Hematopoietic multipotent progenitor cell treated with erythropoietin and hydrocortisone succinate and interleukin-3 and kit ligand, for 17 days (in vitro differentiated cells): ENCODE measurements at places on chromosomes 16 and 17.
A peak's percentile ranks its signal among the peaks of the same experiment; 100 is the strongest.

DNA sequence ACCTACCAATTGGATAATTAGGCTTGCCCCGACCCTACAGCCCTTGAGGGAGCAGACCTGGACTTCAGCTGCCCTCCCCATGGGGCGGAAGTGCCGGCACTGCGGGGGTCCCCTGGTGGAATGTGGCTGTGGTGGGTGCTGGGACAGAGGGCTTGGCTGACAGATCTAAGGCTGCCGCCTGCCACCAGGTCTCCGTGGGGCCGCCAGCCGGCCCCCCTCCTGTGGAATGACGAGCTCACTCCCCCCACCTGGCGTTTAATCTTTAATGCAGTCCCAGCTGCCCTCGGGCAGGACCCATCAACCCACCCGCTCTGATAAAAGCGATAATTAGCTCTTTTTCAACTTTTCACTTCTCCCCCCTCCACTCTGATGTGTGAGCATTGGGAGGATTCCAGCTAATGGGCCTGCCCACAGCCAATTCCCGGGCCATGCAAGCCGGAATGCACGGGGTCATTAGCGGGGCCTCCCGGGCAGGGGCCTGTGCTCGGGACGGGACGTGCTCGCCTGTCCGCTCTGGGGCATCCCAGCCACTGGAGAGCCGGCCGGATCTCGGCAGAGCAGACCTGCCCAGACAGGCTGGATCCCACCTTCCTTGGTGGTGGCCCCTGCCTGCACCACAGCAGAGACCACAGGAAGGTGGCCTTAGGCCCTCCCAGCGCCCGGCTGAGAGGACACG lies 28.3 kb upstream of the GOSR2 start:
- no peak for DNase-seq

- no peak for DNase-seq
Observed at GRCh38 chr17:77734371-77735080, 224.0 kb upstream of the TNRC6C start.

- DNase-seq: no peak
Observed at GRCh38 chr16:35207059-35207999, 1747.9 kb downstream of the TP53TG3F start.

- DNase-seq: peak; percentile 22
Observed at GRCh38 chr17:35117984-35118383, 1.7 kb downstream of the RAD51D start.

DNA sequence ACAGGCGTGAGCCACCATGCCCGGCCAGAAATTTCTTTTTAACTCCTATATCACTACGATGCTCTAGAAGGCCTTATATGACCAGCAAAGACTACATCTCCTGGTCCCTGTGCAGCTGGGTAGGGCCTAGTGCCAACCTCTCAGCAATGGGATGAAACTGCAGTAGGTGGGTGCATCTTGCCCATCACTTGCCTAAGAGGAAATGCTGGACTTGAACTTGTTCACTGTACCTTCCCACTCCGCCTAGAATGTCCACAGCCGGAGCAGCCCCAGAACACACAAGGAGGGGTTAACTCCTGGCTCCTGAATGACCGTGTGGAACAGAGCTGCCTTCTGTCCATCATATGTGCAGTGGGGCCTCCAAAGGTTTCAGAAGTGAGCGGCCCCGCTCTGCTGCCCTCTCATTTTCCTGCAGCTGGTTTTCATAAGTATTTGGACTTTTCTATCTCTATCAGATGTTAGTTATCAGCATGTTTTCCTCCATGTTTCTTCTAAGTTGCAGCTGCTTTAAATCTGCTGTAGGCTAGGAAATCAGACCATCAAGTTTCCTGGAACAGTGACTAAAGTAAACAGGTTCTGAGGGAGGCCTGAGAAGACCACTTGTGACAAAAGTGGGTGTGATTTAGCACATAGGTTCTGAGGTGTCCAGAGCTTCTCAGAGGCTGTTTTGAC lies 52.5 kb downstream of the WSB1 start:
- no peak for DNase-seq

- no peak for DNase-seq
Observed at GRCh38 chr16:86708431-86708830, 130.1 kb downstream of the FOXL1 start.

DNA sequence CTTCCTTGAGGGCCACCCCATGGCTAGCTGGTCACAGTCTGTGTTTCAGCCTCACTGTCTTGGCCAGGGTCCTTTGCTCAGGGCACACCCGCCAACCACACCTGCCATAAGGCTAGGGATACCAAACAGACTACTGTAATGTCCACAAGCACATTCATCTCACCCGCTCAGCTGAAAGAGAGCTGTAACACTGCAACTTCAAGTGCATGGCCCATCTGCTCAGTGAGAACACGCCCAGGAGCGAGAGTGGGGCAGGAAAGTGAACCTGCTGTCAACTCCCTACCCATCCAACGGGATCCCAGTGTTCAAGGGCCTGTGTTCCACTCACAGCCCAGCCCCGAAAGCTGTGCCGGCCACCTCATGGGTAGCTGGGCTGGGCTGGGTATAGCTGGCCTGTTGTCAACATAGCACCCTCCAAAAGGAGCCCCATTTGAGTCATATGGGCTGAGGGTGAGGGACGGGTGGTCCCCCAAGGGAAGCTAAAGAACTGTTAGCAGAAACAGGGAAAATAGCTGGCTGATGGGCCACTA lies 55.7 kb downstream of the SCNN1B start:
- no peak for DNase-seq

DNA sequence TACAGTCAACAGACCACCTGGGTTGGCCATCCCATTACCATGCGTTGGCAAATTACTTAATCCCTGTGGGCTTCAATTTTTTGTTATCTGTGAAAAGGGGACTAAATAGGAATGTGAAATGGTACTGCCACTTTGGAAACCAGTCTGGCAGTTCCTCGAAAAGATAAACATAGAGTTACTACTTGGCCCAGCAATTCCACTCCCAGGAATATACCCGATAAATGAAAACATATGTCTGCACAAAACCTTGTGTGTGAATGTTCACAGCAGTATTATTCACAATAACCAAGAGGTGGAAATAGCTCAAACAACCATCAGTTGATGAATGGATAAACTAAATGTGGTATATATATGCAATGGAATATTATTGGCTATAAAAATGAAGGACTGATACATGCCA lies 87.9 kb downstream of the TANGO6 start:
- DNase-seq: no peak

- DNase-seq: no peak
Observed at GRCh38 chr17:44004077-44004760, at the start of gene NAGS. TSS of gene NAGS (plus strand) at chr17:44004622. CDS start at chr17:44004664, 42 bp downstream.

DNA sequence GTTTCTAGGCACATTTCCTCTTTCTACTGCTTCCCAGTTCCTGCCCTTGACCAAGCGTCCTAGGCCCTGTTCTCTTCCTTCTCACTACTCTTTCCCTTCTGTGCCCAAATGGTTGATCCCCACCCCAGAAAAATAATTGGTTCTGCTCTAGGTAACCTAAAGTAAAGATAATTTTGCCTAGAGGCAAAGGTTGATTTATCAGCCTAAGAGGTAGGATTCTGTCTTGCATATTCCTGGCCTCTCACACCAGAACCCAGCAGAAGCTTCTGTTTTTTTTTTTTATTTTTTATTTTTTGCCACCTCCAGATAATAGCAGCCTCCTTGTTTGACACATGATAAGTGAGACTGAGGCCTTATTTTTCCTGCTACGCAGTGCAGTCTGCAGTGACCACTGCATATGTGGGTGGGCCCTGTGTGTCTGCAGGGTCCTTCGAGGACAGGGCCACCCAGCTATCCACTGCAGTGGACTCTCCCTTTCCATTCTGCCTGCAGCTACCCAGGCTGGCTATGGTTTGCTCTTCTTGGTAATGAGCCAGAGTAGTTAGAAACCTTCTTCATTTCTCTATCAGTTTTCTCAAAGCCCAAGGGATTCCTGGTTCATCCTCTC lies 701 bp downstream of the PIPOX start:
- no peak for DNase-seq

DNA sequence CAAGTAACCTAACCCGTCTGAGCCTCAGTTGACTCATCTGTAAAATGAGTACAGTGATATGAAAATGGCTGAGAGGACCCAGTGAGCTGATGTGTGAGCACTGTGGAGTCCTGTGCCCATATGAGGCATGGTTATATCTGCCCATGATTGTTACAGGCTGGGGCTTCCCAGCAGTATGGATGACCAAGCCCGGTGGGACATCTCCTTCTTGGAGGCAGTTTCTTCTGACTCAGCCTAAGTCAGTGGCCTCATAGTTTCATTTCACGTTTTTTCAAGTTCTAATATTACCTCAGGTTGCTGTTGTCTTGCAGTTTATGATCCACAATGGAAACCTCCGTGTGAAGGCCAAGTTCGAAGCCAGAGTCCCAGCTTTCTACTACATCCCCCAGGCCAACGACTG lies 4.8 kb downstream of the ADAP2 start:
- DNase-seq: no peak

- no peak for DNase-seq
Observed at GRCh38 chr17:39706383-39706782, 6.5 kb downstream of the ERBB2 start.

DNA sequence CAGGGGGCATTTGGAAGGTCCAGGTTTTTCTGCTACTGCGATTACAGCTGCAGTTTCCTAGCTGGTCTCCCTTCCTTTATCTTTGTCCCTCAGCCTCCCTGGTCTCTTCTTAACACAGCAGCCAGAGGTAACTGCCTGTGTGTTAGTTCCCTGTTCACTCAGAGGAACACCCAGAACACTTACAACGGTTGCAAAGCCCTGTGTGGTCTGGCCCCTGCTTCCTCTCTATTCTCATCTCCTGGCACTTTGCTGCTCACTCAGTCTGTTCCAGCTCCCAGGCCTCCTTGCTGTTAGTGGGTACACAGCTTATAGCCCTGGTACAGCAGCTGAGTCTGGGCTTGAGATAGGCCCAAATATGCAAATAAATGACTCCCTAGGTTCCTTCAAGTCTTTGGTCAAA lies 16.4 kb downstream of the NTN1 start:
- DNase-seq: no peak

DNA sequence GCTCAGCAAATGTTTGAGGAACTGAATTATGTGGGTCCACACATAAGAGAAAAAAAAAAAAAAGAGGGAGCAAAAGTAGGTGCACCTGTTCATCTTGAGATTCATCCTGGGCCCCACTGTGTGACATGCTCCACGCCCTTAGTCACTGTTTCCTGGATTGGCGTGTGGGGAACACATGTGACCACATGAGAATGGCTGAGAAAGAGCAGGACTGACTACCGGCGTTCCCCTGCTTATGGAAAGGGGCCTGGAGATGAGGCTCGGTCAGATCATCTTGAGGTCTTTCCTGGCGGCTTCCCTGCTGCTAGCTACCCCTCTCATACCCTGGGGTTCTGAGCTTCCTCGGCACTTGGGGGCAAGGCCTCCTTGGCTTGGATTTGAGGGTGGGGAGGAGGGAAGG lies 3.9 kb downstream of the DEXI start:
- DNase-seq: no peak

GRCh38 chr17:27404676-27405075 lies 51.6 kb upstream of the KSR1 start:
- DNase-seq: no peak

DNA sequence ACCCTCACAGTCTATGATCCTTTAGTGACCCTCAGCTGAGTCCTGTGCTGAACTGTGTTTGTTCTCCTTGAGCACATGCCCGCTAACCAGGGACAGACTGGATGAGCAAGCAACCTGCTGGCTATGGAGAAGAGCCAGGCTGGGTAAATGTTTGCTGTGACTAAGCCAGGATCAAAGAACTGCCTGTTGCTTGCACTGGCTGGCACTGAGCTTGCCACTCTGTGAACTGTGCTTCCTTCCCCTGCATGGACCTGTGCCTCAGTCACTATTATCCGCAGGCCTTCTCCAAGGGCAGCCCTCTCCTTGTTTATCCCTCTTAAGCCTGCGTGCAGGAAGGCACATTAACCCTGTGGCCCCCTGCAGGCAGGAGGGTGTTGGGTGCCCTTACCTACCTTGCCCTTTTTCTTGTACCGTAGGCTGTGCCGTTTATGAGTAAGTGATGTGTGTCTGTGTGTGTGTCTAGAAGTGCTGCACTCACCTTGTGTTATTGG lies 7.4 kb downstream of the PNPO start:
- DNase-seq: no peak

GRCh38 chr17:14805348-14805747 lies 459.8 kb downstream of the PMP22 start:
- DNase-seq: no peak

- no peak for DNase-seq
Observed at GRCh38 chr16:18797746-18798145, 3.6 kb downstream of the ARL6IP1 start.
